ENCODE measurements at places on chromosomes 12 and 14.

GRCh38 chr12:1815108-1815507 lies 5.3 kb upstream of the LRTM2 start:
- no peak for DNase-seq

- no peak for DNase-seq
Measured at GRCh38 chr14:72721083-72721482, 172.8 kb downstream of the DPF3 start.

DNA sequence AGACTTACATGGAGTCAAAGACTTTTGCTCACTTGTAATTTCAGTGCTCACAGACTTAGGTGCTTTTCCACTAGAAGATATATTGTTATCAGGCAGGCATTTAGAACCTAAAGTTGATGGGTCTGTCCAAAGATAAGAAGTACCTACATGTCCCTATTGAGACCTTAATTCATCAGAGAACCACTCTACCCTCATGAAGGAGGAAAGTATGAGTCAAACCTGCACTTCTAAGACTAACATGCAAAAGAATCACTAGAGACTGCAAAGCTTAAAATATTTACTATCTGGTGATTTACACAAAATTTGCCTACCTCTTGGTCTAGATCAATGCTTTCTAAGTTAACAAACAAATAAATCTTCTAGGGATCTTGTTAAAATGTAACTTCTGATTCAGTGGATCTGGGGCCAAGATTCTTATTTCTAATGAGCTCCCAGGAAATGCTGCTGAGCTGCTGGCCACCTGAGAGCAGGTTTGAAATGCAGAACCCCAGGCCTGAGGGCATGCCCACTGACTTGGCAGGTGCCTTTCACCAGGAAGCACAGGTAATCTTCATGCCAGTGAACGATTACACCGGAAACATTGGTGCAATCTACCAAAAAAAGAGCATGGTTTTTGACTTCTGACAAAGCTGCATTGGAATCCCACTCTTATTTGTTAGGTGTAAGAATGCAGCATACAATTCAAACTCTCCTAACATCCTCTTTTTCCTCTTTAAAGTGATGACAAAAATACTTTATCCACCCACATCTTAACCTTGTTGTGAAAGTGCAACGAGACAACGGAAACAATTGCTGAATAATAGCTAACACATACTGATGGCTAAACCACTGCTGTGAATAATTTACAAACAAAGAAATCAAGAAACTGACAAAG lies 214.2 kb downstream of the ADAMTS20 start:
- DNase-seq, result no peak

DNA sequence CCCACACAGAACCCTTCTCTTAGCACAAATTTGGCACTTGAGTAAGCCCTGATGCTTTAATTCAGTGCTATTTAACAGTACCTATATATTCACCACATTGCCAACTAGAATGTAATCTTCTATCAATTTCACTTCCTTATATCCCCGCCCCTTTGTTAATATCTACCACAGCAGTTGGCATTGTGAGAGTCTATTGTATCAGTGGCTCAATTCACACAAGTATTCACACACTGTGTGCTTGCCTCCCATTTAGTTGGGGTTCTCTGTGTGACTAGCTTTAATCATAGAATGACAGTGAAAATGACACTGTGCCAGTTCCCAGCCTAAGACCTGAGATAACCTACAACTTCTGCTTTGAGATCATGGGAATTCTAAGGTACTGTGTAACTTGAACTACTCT lies 103.1 kb downstream of the SEC23A start:
- no peak for DNase-seq

- DNase-seq, result peak; percentile 30
Measured at GRCh38 chr14:81991998-81992397, 458.3 kb upstream of the SEL1L start.

DNA sequence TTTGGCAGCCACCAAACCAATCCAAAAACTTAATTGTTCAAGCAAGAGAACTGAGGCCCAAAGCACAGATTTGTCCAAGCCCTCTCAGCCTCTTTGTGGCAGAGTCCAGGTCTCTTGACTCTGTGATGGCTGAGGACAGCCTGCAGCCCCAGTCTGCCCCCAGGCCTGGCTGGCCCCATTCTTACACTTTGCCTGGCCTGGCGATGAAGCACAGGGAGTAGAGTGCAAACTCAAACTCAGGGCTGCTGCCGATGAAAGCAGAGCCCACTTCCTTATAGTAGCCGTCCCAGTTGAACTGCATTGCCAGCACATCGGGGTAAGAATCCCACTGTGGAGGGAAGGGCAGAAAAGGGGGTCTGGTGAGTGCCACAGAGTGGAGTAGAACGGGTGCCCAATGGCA lies 5.6 kb upstream of the RPAP3 start:
- no peak for DNase-seq

- DNase-seq, result no peak
Measured at GRCh38 chr12:74624201-74624600, 86.6 kb downstream of the ATXN7L3B start.

DNA sequence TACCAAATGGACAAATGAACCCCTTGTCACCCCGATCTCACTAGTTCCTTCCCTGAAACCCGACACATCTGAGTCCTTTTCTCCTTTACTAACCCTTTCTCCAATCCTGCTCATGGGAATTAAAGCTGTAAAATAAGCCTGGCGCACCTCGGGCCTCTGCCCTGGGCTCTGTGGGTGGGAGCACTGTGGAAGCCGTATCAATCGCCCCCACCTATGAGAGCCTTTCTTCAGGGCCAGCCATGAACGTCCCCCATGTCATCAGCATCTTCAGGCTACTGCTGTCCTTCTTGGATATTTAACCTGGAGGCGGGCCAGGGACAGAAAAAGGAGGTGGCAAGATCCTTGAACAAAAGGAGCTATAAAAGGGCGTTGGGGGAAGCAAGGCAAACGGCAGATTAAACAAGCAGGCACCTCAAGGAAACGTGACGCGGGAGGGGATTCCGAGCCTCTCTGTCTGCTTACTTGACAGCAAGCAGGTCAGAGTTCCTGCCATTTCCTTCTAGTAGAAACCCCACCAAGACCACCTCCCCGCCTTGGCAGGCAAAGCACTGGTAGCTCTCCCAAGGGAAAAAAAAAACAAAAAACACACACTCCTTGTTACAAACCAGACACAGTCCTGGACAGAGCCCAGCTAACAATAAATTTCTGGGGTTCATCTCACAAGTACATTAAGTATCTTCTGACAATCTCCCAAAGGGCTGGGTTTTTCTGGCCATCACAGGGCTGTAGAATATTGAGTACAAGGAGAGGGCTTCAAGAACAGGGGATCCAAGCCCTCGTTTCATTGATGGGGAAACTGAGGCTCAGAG lies 62.9 kb downstream of the DPF3 start:
- DNase-seq, result no peak

DNA sequence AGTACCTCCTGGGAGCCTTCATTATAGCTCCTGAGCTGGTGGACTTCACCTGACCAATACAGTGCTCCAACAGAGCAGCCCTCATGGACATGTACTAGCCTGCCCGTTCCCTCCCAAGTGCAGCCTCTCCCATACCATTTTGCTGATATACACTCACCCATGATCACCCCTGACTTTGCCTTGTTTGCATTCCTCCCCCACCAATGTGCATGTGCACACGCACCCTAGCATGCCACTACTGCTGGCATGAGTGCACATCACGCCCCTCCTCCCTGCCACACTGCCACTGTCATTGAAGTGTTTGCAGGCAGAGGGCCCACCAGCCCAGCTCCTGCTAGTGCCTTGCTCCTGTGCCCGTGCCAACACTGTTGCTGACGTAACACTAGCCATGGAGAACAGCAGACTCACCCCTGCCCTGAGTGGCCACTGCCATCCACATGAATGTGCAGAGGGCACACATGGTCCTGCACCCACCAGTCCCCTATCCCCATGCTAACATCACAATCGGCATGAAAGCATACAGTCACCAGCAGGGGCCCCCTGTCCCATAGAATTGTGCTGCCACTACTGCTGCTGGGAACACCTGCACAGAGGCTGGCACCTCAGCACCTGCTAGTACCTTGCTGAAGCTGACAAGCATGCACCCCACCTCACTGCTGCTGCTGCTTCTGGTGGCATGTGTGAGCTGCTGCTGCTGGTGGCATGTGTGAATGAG lies 110.3 kb downstream of the SINHCAF start:
- DNase-seq, result no peak

DNA sequence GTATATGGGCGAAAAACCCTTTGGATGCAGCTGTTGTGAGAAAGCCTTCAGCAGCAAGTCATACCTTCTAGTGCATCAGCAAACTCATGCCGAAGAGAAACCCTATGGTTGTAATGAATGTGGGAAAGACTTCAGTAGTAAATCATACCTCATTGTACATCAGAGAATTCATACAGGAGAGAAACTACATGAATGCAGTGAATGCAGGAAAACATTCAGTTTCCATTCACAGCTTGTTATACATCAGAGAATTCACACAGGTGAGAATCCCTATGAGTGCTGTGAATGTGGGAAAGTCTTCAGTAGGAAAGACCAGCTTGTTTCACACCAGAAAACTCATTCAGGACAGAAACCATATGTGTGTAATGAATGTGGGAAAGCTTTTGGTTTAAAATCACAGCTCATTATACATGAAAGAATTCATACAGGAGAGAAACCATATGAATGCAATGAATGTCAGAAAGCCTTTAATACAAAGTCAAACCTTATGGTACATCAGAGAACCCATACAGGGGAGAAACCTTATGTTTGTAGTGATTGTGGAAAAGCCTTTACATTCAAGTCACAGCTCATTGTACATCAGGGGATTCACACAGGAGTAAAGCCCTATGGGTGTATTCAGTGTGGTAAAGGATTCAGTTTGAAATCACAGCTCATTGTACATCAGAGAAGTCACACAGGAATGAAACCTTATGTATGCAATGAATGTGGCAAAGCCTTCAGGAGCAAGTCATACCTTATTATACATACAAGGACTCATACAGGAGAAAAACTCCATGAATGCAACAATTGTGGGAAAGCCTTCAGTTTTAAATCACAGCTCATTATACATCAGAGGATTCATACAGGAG lies 21.4 kb downstream of the ZNF268 start:
- peak; percentile 11 for DNase-seq

DNA sequence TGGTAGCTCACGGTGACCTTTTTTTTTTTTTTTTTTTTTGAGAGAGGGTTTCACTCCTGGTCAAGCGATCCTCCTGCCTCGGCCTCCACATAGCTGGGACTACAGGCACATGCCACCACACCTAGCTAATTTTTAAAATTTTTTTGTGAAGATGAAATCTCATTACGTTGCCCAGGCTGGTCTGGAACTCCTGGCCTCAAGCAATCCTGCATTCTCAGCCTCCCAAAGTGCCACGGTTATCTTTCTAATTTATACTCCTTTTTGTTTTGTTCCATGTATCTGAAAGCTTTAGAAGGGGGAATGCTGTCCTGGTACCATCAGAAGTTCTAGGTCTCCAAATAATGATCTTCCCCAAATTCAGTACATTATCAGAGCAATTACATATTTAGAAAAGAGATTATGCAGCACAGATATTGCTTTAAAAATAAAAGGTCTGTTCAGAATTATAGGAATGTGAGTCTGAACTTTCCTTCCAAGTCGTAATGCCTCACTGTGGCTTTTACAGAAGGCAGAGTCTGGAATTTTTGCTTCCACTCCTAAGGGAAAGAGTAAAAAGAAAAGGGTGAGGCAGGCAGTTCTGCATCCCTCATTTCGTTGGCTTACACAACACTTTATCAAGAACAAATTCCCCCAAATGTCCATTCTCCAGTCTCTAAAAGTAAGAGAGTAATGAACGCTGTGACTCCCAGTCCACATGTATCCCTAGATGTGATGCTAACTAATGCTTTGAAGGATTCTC lies 73.0 kb downstream of the GCH1 start:
- no peak for DNase-seq

DNA sequence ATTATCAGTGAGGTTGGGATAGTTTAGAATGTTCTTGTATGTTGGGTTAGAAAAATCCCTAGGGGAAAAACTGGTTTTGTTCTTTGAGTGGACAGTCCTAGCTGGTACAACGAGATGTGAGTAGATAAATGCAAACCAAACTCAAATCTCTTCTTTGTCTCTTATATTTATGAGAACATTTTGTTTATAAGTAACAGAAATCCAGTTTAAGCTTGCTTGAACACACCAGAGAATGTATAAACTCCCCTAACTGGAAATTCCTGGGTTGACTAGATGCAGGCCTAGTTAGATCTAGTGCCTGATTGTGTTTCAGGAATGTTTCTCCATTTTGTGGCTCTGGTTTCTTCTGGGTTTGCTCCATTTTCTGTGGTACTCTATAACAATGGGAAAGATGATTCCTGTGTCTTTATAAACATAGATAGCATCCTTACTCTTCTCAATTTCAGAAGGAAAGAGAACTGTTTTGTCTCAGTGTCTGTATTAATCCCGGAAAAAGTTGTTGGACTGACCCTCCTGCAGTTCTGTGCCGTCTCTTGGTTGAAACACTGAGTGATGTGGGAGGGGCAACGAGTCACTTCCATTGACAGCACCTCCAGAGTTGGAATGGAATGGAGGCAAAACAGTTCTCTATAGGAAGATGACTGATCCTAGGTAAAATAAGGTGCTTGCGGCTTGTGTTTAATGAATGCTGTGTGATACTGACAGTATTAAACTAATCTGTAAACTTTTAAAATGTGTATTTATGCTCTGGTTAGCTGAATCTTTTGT lies 244.8 kb downstream of the TMTC2 start:
- DNase-seq, result no peak

- no peak for DNase-seq
Measured at GRCh38 chr14:26332966-26333365, 264.9 kb downstream of the NOVA1 start.

DNA sequence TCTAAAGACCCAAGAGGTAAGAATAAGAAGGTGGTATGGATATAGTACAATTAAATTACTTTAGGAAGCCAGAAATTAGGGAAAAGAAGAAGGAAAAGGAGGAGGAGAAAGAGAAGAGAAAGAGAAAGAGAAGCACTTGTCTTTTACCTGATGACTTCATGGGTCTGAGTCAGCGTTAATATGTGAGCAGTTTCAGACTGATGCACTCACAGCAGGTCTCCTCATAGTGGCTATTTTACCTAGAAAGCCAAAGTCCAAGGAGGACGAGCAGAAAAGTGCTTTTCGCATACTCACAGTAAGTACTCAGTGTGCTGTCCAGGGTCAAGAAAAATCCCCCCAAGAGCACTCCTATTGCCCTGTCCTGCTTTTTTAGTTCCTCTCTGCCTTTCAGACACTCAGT lies 222.1 kb downstream of the C12orf42 start:
- no peak for DNase-seq

- DNase-seq, result peak; percentile 99
Measured at GRCh38 chr12:14365294-14366208, at the start of gene ATF7IP. Gene ATF7IP (plus strand): TSS chr12:14365682. CDS start chr12:14423916, 58,234 bp downstream.

- no peak for DNase-seq
Measured at GRCh38 chr12:107109726-107110719, 16.7 kb upstream of the CRY1 start.

DNA sequence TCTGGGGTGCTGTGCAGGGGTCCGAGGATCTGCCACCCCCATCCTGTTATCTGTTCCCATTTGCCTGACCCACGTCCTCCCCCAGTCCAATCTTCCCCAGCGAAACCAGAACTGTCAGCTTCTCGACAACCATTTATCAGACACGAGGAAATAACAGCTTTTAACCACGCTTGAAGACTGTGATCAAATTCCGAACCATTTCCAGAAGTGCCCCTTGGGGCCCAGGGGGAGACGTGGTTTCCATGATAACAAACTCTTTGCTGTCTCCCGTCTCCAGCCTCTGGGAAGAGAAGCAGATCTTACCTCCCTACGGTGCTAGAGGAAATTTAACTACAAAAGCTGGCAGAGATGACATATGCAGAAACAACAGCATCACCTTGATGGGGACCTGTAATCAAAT lies 35.1 kb upstream of the SRRM4 start:
- DNase-seq, result no peak
